ENCODE measurements at places on chromosomes 4 and X. TPM values are rescaled to one million over a fixed set of nuclear protein-coding genes. Genes with fewer than 3 reads are reported as not detected.

Gene SSX2
- total RNA-seq, result not detected

Gene CDKN2AIP
- total RNA-seq, result 10.1 TPM

Gene RTL5
- total RNA-seq, result 2.2 TPM

Gene PAK3
- total RNA-seq, result not detected

Gene AFF2
- not detected for total RNA-seq

Gene RAB39B
- 0.80 TPM for total RNA-seq

Gene HMX1
- total RNA-seq, result 0.10 TPM

Gene CTAG1B
- total RNA-seq, result not detected

Gene CTAG2
- total RNA-seq, result not detected

Gene DSPP
- total RNA-seq, result not detected

Gene SMIM43
- total RNA-seq, result 0.23 TPM

Gene NAP1L3
- 0.32 TPM for total RNA-seq

Gene XKRX
- total RNA-seq, result 0.89 TPM

Gene ERCC6L
- total RNA-seq, result 10.7 TPM

Gene CXXC4
- 0.05 TPM for total RNA-seq

Gene ASB9
- 26.5 TPM for total RNA-seq

Gene ACOT9
- total RNA-seq, result 93.2 TPM

Gene IL3RA
- 0.20 TPM for total RNA-seq

Gene NUDT11
- 2.7 TPM for total RNA-seq

Gene VMA21
- total RNA-seq, result 22.9 TPM

Gene SHROOM4
- total RNA-seq, result not detected

Gene GAGE1
- total RNA-seq, result not detected

Gene C4orf50
- not detected for total RNA-seq

Gene SPATA18
- 4.5 TPM for total RNA-seq

Gene CPLX1
- 0.64 TPM for total RNA-seq

Gene CYLC1
- not detected for total RNA-seq

Gene SHISA3
- total RNA-seq, result not detected

Gene CWH43
- not detected for total RNA-seq

Gene REPS2
- total RNA-seq, result 1.6 TPM

Gene SLC6A14
- total RNA-seq, result not detected

Gene ADH1B
- total RNA-seq, result not detected

Gene SSX4B
- total RNA-seq, result not detected

Gene PCDH19
- 0.02 TPM for total RNA-seq

Gene SOWAHB
- total RNA-seq, result 0.02 TPM

Gene IL21
- total RNA-seq, result not detected

Gene FAT1
- total RNA-seq, result 125 TPM

Gene F8A2
- not detected for total RNA-seq

Gene CSAG1
- total RNA-seq, result 0.24 TPM

Gene IBSP
- not detected for total RNA-seq

Gene TMSB15B
- 6.5 TPM for total RNA-seq

Gene CENPVL1
- not detected for total RNA-seq

Gene ODAPH
- not detected for total RNA-seq

Gene KCND1
- 1.1 TPM for total RNA-seq

Gene HTR2C
- total RNA-seq, result not detected

Gene CDS1
- 0.54 TPM for total RNA-seq

Gene CYTL1
- total RNA-seq, result not detected

Gene FREM3
- total RNA-seq, result not detected

Gene LRIT3
- total RNA-seq, result 0.02 TPM

Gene LGI2
- total RNA-seq, result 0.07 TPM

Gene ARHGAP36
- not detected for total RNA-seq

Gene IQSEC2
- total RNA-seq, result 45.6 TPM

Gene PGAM4
- 0.40 TPM for total RNA-seq

Gene RRH
- 0.14 TPM for total RNA-seq

Gene ODAM
- not detected for total RNA-seq

Gene SOX3
- not detected for total RNA-seq

All from A549 treated with AZD2906 at 1 μM for 4 hours (cell line).